Skin of body (tissue), 3 donors: ENCODE measurements at places on chromosomes 7 and 10. TPM values are rescaled to one million over a fixed set of nuclear protein-coding genes. Genes with fewer than 3 reads are reported as not detected.

DNA sequence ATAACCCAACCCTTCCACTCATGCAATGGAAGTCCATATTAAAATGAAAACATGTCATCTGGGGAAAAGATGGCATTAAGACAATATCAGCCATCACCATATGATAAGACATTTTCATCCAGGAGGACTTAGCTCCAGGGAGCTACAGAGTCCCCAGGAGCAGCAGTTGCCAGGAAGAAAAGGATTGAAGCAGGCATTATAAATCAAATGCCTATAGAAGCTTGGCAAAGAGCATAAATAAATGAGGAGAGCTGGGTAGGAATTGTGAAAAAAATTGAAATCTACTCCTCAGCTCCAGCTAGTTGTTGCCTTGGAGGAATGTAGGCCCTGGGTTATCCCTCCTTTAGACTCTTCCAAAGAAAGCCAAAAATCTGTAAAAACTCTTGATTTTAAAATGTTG lies 42.5 kb downstream of the FAM13C start:
- DNase-seq = no peak

DNA sequence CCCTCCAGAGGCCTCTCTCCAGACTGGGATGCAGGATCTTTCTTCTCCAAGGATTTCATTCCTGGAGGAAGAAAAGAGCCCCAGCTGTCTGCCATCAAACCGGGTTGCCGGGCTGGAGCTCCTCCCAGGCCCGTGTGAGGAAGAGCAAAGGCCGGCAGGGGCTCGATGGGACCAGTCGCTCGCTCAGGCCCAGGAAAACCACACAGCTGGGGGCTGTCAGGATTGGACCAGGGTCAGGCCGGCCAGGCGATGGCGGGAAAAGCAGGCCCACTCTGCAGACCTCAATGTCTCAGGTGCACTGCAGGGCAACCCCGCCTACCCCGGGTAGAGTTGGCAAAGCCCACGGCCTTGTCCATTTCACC lies 98.1 kb upstream of the DNAAF5 start:
- DNase-seq = no peak

- DNase-seq = no peak
These were observed 3.4 kb downstream of the SDHAF3 start for GRCh38 chr7:97120713-97121457.

GRCh38 chr7:4713183-4713784 lies 31.2 kb downstream of the FOXK1 start:
- DNase-seq = no peak

GRCh38 chr7:97623333-97623732 lies 108.6 kb upstream of the TAC1 start:
- no peak for DNase-seq

- no peak for DNase-seq
These were observed 227.6 kb downstream of the RPS24 start for GRCh38 chr10:78261291-78261690.

GRCh38 chr7:84363741-84364140 lies 169.2 kb upstream of the SEMA3A start:
- peak; percentile 65 for DNase-seq

OPTN gene
- total RNA-seq = 46.0 TPM

WASHC2C gene
- 31.0 TPM for total RNA-seq
